ENCODE measurements at places on chromosomes 7 and 10.
A peak's percentile ranks its signal among the peaks of the same experiment; 100 is the strongest.

- peak; percentile 58 for DNase-seq
Measured at GRCh38 chr10:50552771-50553535, 70.8 kb downstream of the SGMS1 start.

- DNase-seq, result no peak
Measured at GRCh38 chr7:99252166-99252895, 20.3 kb upstream of the MYH16 start.

- no peak for DNase-seq
Measured at GRCh38 chr10:108797573-108797972, 1125.7 kb downstream of the XPNPEP1 start.

- DNase-seq, result peak; percentile 88
Measured at GRCh38 chr7:116443101-116443523, 56.4 kb upstream of the CAV2 start.

Measured in osteoblast (primary cell).